ENCODE measurements at places on chromosomes 1 and 21. TPM values are rescaled to one million over a fixed set of nuclear protein-coding genes. Genes with fewer than 3 reads are reported as not detected.

GRCh38 chr1:218284377-218284916, 646 bp upstream of the RRP15 start:
- DNase-seq: no peak

DNA sequence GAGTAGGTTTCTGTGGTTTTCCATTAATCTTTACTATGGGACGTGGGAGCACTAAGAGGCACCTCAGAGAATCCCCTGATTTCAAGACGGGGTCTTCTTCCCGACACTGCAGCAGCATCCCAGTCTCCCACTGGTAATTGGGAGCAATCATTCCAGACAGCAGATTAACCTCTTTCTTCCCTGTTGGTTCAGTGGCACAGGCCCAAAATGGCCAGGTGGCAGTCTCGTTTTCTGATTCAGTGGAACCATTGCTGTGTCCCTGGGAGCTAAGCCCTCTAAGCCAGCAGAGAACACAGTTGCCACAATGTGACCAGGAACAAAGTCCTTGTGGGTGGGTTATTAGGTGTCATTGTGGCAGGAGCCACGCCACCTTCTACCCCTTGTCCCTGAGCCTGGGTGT, 342.1 kb downstream of the MATN1 start:
- no peak for DNase-seq

GRCh38 chr1:2856676-2857375, 55.3 kb upstream of the TTC34 start:
- DNase-seq: no peak

DNA sequence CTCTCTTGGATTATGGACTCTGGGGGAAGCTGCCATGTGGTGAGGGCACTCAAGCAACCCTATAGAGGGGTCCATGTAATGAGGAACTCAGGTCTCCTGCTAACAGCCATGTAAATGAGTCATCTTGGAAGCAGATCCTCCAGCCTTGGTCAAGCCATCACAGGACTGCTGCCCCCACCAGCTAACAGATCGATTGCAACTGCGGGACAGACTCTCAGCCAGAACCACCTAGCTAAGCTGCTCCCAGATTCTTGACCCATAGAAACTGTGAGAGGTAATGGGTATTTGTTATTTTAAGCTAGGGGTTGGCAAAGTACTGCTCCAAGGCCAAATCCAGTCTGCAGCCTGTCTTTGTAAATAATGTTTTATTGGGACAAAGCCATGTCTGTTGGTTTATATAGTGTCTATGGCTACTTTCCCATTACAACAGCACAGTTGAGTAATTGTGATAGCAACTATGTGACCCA, 27.6 kb upstream of the MAP3K7CL start:
- DNase-seq: no peak

PATJ gene
- total RNA-seq: 2.9 TPM

- DNase-seq: no peak
These were observed 184.0 kb downstream of the MIS18A start for GRCh38 chr21:32094804-32095203.

DNA sequence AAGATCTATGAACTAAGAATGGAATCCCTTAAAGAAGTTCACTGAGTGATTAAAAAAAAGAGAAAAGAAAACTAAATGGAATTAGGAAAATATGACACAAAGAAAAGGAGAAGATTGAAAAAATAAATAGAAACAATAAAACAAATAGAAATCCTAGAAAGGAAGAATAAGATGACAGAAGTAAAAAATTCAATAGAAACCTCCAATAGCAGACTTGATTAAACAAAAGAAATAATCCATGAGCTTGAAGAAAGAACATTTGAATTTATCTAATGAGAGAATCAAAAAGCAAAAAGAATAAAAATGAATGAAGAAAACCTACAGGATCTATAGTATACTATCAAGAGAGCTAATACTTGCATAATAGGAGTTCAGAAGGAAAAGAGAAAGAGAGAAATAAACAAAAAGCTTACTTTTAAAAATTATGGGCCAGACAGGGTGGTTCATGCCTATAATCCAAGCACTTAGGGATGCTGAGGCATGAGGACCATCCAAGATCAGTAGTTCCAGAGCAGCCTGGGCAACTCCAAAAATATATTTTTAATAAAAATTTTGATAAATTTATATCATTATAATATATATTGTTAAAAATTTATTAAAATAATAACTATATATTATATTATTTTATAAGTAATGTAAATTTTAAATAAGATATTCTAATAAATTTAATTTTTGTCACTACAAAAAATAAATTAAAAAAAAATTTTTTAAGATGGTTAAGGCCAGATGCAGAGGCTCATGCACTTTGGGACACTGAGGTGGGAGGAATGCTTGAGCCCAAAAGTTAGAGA, 9.4 kb upstream of the VN1R5 start:
- DNase-seq: no peak

GRCh38 chr1:30872033-30872947, 36.3 kb downstream of the SDC3 start:
- no peak for DNase-seq

DAB1 gene
- total RNA-seq: not detected

DNA sequence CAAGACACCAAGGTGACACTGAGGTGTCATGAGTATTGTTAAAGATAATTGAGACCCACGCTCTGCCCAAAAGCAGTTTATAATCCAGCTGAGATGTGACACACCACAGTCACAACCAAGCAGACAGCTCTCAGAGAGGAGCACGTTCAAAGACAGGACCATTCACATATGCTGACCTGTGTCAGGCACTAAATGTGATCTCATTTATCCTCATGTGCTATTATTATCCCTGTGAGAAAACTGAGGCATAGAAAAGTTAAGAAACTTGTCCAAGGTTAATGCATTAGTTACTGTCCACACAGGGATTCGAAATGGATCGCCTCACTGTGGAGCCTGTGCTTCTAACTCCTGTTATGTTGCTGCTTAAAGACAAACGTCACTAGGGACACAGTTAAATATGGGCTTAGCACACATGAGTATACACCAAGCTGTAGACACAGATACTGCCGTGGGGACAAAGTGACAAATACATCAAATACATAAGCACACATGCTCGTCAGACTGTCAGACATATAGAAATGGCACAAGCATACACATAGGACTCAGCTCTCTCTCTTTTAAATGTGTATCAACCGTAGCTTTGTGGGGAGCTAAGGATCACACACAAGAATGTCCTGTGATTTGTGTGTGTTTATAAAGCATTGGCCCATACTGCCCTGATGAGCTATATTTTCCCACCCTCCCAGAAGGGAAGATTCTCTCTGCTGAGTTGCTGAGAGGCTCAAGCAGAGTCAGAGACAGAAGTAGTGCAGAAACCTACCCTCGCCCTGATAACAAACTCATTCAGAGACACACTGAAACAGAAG, 3.5 kb upstream of the IGSF8 start:
- no peak for DNase-seq

- DNase-seq: no peak
These were observed 24.1 kb downstream of the EIF4G3 start for GRCh38 chr1:21152423-21153100.

DNA sequence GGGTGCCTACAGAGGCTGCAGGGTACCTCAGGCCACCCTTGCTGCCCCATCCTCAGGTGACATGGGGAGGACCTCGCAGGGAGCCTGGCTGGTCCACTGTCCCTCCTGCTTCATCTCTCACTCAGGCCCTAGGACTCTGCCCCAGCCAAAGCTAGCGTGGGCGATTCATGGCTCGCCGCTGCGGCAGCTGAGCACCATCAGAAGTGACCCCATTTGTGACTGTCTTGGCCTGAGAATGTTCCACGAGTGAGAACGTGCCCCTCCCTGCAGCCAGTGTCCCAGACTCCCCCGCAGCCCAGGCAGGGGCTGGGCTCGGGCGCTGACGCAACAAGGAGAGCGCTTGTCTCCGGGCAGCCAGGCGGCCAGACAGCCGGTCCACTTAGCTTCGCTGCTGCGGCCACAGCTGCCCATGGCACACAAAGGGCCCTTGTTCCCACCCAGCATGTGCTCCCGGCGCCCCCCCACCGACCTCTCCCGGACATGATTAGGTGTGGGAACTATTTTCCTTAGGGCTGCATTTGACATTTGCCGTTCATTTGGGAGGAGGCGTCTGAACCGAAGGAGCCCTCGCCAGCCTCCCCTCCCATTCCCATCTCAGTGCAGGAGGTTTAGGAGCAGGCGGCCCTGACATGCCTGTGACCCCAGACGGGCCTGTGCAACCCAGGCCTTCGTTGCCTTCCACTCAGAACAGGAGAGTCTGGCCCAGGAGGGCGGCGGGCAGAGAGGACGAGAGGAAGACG, 19.3 kb upstream of the POFUT2 start:
- DNase-seq: no peak

- DNase-seq: no peak
These were observed 1.1 kb downstream of the TOR1AIP1 start for GRCh38 chr1:179883040-179883744.

DNA sequence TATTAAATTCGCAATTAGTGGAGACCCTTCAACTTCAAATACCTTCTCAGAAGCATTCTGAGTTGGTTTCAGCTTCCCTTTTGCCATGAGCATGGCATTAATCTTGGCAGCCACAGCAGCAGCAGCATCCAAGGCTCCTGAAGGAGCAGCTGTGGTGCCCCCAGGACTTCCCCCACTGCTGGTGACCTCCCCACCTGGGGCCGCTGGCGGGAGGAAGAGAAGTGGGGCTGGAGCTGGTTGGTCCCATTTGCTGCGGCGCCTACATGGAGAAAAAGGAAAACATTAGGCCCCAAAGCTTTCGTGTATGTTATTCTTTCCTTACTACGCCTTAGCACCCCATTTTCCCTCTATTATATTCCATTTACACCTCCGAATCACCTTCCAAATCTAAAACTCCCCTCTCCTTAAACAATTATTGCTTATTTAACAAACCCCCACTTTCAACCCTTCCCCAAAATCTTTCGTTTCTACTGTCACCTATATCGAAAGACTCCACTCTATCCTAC, 569 bp downstream of the KHDC4 start:
- no peak for DNase-seq

DNA sequence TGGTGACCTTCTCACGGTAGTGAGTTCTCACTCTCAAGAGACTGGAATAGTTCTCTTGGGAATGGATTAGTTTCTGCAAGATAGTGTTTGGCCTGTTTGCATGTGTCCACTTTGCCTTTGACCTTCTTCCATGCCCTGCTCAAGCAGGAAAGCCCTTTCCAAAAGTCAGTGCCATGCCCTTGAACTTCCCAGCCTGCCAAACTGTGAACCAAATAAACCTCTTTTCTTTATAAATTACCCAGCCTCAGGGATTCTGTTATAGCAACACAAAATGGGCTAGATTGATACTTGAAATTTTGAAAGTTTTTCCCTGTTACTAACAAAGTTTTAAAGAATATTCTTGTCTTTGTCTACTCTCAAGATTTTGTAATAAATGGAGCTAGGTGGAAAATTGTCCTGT, 139.6 kb downstream of the SLC35F3 start:
- no peak for DNase-seq

DNA sequence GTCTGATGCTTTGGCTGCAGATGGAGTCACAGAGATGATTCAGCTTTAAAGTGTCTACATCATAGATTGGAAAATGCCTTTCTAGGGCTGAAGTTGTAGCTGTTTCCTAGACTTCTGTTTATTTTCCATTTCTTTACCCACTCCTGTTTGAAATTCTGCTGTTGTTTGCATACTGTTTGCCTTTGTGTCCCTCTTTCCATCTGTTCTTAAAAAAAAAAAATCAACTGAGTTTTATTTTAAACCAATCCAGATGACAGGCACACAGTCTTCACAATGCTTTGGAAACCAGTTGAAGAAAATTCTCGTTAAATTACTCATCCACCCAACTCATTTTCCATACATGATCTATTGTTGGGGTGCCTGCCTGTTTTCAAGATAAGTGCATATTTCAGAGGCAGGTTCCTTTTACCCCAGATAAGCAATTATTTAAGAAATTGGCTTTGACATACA, 245.9 kb downstream of the DISC1 start:
- no peak for DNase-seq

- DNase-seq: no peak
These were observed 43.6 kb downstream of the TNFRSF9 start for GRCh38 chr1:7896994-7897393.
